ENCODE measurements at places on chromosomes 1 and 21.

- DNase-seq: no peak
These were observed 16.2 kb downstream of the TTC39A start for GRCh38 chr1:51313961-51314777.

- DNase-seq: peak; percentile 21
These were observed 210.9 kb upstream of the GALNT2 start for GRCh38 chr1:229856009-229856650.

- no peak for DNase-seq
These were observed 651.6 kb downstream of the PLPP3 start for GRCh38 chr1:55927702-55928290.

- DNase-seq: no peak
These were observed 13.7 kb downstream of the PARS2 start for GRCh38 chr1:54750596-54750995.

- no peak for DNase-seq
These were observed 418.8 kb downstream of the DISC1 start for GRCh38 chr1:232045139-232045994.

DNA sequence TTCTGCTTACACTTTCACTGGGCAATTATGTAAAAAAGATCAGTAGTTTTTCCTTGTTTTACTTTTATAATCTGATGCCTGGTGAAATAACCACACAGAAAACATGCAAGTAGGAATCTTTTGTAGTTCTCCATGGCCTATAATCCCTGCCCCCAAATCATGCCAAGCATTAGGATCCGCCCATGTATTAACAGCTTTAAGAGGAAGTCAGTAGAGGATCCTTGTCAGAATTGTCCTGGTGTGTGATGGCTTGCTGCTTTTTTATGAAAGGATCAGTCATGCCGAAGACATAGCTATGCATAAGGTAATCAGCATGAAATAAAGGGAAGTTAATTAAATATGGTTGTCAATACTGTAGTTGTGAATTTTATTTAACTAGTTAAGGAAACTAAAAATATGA is 20.0 kb downstream of the ADGRL2 start:
- no peak for DNase-seq

DNA sequence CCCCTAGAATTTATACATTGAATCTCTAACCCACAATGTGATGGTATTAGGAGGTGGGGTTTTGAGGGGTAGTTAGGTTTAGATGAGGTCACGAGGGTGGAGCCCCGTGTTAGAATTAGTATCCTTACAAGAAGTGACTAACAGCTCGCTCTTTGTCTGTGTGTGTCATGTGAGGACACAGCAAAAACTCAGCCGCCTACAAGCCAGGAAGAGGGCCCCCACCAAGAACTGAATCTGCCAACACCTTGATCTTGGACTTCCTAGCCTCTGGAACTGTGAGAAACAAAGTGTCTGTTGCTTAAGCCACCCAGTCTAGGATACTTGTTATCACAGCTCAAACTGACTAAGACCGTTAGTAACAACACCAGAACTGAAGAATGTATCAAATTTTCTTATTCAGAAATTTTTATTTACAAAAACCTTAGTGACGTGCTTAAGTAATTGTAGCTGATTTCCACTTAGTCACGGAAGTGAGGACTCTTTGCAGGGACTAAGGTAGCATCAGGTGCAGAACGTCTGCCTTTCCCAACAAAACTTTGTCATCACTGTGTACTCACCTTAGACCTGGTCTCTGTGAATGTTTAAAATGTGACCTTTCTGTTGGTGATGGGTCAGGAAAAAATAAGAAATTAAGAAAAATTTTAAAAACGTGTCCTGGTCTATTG is 24.5 kb upstream of the LRRC8C start:
- peak; percentile 82 for DNase-seq

GRCh38 chr1:75079538-75080290 is 54.5 kb upstream of the LHX8 start:
- no peak for DNase-seq

DNA sequence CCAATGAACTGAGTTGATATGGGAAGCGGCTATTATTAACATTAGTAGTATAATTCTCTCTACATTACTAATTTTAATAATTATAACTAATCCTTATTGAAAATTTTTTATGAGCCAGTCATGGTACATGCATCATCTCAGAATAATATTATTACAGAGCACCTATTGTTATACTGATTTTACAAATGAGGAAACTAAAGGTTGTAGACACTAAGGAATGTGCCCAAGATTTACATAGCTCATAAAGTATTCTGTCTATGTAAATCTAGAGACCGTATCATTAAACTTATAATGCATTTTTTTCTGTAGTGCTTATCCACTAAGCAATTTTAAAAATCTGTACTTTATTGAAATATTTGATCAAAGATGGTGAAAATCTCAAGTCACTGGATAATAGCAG is 825.9 kb downstream of the PLA2G4A start:
- no peak for DNase-seq

DNA sequence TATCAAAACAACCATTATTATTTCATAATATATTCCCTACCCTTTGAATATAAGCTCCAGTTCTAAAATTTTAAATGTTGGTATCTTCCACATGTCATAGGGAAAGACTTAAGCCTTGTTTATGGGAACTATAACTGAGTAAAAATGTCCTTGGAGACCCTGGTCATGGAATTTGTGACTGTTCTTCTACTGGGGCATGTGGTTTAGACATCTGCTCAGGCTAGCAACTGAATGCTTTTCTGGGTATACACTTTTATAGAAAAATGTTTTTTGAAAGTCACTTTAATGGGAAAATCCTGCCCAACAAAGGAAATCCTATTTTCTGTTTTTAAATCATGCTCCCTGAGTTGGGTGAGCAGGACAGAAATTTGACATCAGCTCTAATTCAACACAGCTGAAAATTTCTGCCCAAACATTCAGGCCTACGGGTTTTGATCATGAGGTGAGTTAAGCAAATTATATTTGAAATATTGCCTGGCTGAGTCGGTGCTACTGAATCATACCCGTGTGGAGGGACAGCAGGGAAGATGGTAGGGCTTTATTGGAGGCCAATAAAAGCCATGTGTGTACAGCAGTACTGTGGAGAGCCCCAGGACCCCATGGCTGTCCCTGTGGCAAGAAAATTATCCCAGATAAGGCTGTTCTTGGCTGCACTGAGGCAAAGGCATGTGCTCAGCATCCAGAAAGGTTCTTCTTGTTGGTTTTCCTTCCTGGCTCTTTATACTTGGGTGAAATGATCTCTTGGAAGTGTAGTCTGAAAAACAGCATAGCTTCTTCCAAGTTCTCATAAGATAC is 391.8 kb downstream of the DISC1 start:
- no peak for DNase-seq
